ENCODE measurements at places on chromosomes 5 and 9.

GRCh38 chr5:37724395-37725125 is 115.3 kb downstream of the GDNF start:
- no peak for DNase-seq

DNA sequence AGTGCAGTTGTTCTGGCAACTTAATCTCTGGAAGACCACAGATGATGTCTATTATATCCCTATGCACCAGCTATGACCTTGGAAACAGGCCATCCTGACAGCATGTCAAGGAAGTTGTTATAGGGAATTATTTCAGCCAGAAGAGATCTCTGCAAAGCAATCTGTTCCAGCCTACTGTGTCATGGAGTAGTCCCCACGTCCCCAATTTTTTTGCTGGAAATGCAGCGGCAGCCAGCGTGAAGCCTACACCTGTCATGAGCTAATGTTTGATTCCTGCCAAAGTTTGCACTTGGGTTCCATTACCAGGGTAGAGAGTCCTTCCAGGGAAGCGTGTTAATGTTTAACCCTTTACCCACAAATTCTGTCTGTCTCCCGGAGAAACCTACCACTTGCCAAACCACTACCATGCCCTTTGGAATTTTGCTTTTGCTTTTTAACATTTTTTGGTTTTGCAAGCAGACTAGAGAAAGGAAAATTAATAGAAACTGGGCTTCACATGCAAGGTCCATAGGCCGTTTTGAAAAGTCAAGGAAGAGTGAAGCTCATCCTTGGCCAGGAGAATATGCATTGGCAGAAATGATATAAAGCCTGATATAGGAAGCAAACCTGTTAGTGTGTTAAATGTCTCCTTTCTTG is 174.9 kb upstream of the SPRY4 start:
- DNase-seq: no peak

GRCh38 chr5:43358301-43358700 is 45.1 kb upstream of the HMGCS1 start:
- DNase-seq: no peak

GRCh38 chr9:125626187-125626586 is 80.8 kb downstream of the MAPKAP1 start:
- DNase-seq: no peak
